ENCODE measurements at places on chromosomes 3 and 15.

DNA sequence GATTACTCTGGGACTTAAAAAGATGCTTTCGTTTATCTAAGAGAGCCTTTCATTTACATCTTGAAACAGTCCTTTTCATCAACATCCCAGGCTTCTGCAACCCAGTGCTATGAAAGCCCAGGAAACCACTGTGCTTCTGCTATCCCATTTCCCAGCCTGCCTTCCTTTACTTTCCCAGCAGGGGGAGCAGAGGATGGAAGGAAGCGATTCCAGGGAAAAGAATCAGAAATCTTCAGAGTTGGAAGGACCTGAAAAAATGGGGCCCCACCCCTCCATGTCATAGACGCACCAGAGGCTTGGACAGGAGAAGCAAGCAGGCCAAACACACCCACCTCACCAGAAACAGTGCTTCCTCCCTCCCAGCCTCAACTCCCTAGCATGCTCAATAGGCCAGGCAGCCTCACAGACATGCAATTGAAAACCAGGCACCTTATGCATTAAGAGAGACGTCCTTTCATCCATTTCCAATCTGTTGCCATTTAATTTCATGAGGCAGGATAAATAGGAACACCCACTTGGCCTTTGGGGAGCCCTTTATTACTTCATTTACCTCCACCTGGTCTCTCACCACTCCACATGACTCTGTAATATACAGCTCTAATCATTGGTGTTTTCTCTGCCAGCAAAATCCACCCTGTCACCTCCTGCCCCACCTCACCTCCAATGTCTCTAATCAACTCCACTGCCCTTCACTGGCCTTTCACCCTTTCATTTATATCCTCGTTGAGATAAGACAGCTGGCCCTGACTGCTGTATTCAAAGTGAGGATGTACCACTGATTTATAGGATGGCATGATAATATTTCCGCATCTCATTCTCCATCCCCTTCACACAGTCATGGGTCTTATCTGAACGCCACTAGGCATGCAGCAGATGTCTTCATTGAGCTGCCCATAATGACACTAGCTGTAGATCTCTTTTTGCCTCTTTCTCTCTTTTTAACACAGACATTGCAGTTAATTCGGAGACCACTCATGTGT, 583.9 kb downstream of the NTRK3 start:
- no peak for DNase-seq

- DNase-seq = no peak
Measured at GRCh38 chr3:17972959-17973906, 230.8 kb upstream of the TBC1D5 start.

GRCh38 chr3:154250291-154250690, 74.0 kb downstream of the DHX36 start:
- no peak for DNase-seq

- DNase-seq = no peak
Measured at GRCh38 chr15:92605225-92605944, 50.2 kb downstream of the FAM174B start.

All from activated CD4-positive, alpha-beta T cell treated with anti-CD3 and anti-CD28 coated beads, Interleukin-2, amount 10 ng/mL, durations not matched to agents 7 days and 5 days (primary cell).